Activated naive CD4-positive, alpha-beta T cell (primary cell): ENCODE measurements at places on chromosomes 12 and 14.

GRCh38 chr12:70178038-70178437 lies 65.2 kb upstream of the CNOT2 start:
- DNase-seq: no peak

- DNase-seq: no peak
Measured at GRCh38 chr12:101117842-101118241, 92.2 kb downstream of the SLC5A8 start.

DNA sequence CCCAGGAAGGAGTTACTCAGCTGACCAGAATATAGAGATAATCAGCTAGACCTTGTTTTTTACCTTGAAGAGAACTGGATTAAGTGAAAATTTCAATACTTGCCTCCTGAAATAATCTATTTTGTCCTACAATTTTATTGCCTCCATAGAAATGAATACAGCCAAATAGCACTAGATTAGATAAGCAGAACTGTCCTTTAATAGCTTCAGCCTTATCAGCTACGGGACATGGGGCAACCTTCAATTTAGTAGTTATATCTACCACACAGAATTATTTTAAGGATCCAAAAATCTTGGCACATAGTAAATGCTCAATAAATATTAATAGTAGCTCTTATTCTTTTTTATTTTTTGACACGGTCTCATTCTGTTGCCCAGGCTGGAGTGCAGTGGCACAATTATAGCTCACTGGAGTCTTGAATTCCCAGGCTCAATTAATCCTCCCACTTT lies 67.2 kb upstream of the PLEKHG3 start:
- no peak for DNase-seq

DNA sequence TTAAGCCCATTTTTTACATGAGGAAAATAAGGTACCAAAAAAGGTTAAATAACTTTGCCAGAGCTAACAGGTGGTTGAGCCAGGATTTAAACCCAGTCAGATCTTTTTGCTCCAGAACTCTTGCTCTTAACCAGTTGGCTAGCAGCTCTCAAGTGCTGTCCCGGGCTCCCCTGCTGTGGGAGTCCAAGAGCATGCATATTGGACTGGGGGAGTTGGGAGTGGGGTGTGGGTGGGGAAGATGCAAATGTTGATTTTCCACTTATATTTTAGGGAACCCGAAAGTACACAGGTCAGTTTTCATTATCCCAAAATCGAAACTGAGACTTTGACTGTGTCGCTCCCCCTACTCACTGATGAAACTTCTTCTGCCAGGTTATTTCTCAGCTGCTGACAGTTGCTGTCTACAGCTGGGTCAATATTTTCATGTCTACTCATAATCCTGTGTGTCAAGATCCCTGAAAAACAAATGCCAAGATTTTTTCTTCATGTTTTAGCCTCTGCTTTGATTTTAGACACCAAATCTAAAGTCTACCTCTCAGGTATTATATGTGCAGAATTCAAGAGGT lies 172.3 kb upstream of the TMPO start:
- no peak for DNase-seq

- no peak for DNase-seq
Measured at GRCh38 chr12:75656648-75657047, 145.2 kb upstream of the KRR1 start.

GRCh38 chr12:42167711-42168110 lies 23.0 kb upstream of the GXYLT1 start:
- DNase-seq: no peak

DNA sequence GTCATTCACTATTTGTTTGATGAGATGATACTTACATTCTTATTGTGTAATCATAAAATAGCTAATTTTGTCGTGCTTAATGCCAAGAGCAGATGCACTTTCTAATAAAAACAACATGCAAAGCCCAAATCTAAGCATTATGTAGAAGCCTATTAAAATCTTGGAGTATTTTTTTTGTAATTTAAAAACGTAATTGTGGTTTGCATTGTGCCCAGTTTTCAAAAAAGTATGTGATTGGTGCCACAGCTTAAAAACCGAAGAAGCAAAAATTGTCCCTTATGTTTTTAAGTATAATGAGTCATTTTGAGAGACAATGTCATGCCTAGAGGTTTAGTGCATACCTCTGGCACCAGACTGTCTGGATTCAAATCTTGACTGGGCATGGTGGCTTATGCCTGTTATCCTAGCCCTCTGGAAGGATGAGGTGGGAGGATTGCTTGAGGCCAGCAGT lies 464.8 kb upstream of the RGS6 start:
- DNase-seq: no peak
